Fibroblast of upper back skin (primary cell): ENCODE measurements at places on chromosomes 3 and 15.

GRCh38 chr3:107897471-107898061, 193.3 kb downstream of the CD47 start:
- peak; percentile 62 for DNase-seq

- DNase-seq = no peak
Measured at GRCh38 chr3:66532160-66532587, 31.4 kb upstream of the LRIG1 start.

- no peak for DNase-seq
Measured at GRCh38 chr3:188323067-188323842, 169.3 kb downstream of the LPP start.

GRCh38 chr3:104951426-104951825, 415.3 kb upstream of the ALCAM start:
- peak; percentile 54 for DNase-seq

DNA sequence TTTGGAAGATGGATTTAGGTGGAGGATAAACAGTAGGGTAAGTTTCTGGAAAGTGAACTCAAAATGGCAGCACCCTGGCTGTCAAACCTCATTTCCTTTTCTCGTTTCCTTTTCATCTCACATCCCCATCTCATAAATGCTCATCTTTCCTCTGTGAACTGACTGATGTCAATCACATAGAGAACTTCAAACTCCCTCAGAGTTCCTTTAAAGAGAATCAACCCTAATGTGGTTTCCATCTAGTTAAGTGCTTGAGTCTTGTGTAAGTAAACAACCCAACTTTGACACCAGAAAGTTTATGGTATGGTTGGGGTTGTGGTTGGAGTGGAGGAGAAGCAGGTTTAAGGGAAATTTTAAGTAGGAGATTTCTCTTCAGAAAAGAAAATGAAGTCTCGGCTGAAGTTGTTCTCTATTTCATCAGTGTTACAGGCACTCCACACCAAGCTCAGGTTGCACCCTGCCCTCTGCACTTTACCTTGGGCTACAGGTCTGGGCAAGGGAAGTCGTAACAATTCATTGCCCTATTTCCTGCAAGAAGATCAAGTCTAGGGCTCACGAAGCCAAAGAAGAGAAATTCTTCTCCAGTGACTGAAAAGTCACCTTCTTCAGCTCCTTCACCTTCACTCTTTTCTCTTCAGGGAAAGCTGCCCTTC, 34.4 kb upstream of the TNIK start:
- DNase-seq = no peak

DNA sequence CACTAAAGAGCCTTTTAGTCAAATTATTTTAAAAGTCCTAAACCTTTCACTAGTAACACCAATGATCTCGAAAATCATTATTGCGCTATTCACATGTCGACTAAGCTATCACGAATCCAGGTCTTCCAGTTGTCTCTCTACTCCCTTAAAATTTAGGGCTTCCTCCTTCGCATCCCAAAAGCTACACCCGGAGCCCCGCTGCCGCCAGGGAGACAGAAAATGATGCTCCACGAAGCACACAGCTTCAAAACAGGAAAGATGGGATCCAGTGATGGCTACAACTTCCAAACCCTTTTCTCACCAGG, 253 bp downstream of the IFT80 start:
- no peak for DNase-seq

DNA sequence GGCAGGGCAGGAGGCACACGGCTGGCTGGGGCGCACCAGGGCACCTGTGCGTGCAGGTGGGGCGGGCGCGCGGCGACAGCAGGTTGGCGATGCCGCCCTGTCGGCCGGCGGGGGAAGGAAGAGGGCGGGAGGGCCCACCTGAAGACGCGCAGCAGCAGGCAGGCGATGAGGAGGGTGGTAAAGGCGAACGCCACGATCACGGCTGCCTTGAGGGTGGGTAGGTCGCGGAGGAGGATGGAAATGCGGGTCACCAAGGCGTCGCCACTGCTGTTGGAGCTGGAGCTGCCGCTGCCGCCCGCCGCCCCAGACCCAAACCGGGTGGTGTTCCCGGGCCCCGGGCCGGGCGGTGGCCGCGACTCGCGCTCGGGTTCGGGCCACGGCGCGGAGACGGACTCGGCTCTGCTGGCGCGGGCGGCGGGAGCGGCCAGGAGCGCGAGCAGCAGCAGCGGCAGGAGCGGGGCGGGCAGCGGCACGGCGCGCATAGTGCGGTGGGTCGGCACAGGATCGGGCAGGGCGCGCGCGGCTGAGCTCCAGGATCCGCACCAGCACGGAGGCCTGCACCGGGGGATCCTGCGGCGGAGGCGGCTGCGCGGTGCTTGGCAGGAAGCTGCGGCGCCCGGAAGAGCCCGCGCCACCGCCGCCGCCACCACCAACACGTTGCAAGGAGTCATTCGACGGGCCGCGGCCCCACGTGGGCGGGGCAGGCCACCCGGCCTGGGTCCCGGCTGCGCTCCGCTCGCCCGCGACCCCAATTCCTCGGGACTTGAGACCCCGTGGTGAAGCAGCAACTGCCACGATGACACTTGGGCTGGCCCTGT, at the start of gene FAM174B:
Gene FAM174B (minus strand): TSS at position 598 of the 818 bp plus-strand sequence.
- DNase-seq = peak; percentile 26

DNA sequence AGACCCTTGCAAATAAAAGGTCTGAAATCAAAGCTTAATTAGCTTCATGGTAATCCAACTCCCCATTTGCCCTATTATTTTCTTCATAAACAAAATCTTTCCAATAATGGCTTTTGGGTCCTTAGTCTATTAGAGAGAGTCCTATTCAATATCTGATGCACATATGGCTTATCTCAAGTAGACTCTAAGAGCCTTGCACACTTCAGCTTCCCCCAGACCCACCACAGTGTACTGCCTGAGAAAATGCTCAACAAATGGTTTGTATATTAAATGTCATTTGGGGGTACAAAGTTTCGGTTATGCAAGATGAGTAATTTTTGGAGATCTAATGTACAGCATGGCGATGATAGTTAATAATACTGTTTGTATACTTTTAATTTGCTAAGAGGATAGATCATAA, 28.9 kb downstream of the FSTL1 start:
- no peak for DNase-seq

GRCh38 chr3:112640276-112640929, 540 bp downstream of the CCDC80 start:
- DNase-seq = peak; percentile 68

GRCh38 chr3:65963787-65964677, 74.7 kb downstream of the MAGI1 start:
- DNase-seq = peak; percentile 95

GRCh38 chr15:67465196-67465952, 55.6 kb upstream of the C15orf61 start:
- no peak for DNase-seq

DNA sequence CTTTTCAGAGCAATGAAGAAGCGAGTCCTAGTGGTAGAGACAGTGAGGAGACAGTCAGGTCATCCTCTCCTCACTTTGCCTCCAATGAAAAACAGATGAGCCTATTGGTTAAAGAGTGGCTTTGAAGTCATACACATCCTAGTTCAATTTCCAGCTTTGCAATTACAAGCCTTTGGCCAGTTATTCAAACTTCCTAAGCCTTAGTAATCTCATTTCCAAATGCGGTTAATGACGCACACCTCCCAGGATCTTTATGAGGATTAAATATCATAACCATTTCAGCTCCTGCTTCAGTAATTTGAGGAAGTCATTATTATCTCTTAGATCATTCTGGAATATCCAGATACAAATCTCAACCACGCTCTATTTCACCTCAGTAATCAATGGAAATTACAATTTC, 10.0 kb upstream of the ST6GAL1 start:
- DNase-seq = no peak

- DNase-seq = peak; percentile 74
Measured at GRCh38 chr3:121995161-121996137, 26.6 kb downstream of the ILDR1 start.

DNA sequence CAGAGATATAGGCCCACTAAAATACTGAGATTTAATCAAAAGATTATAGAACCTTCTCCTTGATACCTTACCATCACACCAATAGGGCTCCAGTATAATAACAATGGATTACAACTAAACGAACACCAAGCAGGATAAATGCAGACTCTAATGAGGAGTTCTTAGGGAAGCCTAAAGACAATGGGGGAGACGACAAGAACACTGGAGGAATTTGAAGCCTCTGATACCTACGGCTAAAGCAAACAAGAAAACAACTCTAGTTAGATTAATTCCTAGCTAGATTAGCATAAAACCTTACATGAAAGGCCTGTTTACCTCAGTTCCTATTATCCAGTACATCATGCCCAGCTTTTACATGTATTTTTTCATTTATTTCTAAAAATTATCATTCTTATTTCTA, 35.1 kb downstream of the NGLY1 start:
- no peak for DNase-seq

- DNase-seq = no peak
Measured at GRCh38 chr3:95607926-95608325, 1206.5 kb upstream of the EPHA6 start.

DNA sequence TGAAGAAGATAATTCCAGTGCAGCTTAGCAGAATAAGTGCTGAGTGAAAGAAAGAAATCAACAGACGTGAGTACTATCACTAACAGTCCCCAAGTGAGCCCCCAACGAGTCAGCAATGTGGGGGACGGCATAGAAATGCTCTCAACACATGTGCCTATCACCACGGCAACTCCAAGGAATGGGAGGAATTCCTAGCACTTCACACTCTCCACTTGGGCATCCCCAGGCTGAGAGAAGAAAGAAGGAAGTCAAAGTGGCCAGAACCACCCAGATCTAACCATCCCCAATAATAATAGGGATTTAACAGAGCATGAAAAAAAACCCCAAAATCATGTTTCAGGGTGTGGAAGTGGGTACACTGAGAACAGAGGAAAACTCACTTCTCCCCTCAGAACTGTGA, 29.3 kb upstream of the CPNE4 start:
- no peak for DNase-seq

DNA sequence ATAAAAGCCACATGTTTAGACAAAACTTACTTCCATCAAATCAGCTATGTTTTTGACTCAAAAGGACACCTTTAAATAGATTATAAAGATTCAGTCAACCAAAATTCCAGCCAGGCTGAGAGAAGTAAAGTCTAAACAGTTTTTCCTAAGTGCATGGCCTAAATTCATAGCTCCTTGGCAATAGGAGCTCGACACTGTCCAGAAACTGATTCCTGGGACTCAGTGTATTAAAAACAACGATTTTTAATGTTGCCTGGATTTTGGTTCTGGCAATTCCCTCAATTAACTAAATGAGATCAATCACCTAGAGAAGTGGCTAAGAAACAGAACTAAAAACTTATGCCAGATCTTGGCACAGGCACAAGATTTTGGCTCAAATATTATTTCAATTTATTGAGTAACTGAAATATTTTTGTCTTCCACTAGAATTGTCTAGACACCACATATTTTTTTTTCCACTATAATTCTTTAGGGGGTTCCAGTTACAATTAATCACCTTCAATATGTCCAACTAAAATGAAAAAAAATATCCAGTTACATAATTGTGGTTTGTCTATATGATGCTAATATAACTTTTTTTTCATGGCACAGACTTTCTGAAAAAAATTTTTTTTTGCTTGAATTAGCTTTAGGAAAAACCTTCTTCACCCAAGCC, 135.9 kb downstream of the TFDP2 start:
- DNase-seq = peak; percentile 70

DNA sequence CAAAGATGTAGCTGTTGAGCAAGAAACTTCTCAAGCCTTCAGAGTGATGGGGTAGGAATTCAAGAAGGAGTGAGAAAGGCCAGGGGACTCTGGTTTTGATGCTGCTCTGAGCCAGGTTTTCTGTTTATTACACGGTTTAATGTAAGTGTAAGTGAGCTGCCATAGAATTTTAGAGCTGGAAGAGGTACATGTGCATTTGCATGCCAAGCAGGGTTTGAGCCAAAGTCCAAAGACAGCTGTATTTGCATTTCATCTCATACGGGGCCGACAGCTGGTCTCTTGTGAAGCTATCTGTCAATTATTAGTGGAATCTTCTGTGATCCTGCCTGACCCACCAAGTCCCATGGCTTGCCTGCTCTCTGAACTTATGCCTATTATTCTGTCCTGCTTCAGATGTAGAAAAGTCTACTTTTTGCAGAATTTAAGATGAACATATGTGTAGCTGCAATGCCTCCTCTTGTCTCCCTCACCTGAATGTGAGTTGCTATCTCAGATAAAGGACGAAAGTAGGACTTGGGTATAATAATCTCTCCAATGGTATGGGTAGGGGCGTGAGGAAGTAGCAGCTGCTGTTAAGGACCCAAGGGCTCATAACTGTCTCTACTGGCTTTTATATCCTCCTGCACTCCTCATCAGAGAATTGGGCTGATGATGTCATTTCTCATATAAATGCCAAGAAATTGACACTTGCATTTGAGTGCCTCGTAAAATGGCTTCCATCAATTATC, 160.0 kb downstream of the SQOR start:
- DNase-seq = no peak
